ENCODE measurements at places on chromosomes 16 and 17.

DNA sequence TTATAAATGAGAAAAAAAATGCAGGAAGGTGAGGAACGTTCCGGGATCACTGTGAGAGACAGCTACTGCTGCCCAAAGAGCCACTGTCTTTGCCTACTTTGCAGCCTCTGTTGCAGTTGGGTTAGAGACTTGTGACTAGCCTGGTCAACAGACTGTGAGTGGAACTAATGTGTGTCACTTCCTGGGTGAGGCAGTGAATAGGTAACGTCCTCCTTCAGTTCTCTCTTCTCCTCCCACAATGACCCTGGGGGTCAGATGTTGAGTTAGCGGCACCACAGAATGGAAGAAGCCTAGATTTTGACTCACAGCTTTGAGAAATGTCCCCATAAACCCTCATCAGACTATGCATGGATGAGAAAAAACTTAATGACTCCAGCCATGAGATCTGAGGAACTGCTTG lies 5.2 kb downstream of the C16orf46 start:
- no peak for DNase-seq

DNA sequence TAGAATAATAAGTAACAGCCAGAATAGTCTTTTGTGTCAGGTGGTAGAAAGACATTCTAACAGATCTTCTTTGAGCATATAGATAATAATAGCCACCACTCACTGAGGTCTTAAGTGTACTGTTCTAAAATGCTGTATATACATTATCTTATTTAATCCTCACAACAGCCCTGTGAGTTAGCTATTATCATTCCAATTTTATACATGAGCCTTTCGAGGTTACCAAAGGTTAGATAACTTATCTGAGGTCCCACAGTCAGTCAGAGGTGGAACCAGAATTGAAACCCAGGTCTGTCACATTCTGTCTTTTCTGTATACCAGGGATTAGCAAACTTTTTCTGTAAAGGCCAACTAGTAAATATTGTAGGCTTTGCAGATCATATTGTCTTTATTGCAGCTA lies 23.2 kb downstream of the REXO5 start:
- no peak for DNase-seq

DNA sequence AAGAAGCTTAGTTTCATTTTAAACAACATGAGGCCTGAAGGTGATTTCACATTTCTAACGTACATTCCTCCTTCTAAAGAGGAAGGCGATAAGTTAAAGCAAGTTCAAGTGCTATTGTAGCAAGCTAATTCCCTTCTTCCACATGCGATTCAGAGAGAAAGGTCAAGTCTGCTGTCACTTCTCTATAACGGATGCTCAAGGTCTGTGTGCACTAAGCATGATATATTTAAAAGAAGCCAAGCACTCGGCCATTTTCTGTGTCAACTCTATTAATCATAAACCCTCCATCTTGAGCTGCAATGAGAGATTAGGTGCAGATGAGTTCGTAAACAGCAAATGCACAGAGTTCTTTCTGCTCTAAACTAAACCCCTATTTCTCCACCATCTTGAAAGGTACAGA lies 568.8 kb upstream of the ZFHX3 start:
- no peak for DNase-seq

GRCh38 chr17:68570526-68570925 lies 30.6 kb downstream of the FAM20A start:
- DNase-seq, result no peak

- DNase-seq, result no peak
Observed at GRCh38 chr16:75003931-75004330, 5.1 kb downstream of the ZNRF1 start.

GRCh38 chr17:40068917-40069750 lies 6.4 kb downstream of the THRA start:
- DNase-seq, result peak; percentile 86

DNA sequence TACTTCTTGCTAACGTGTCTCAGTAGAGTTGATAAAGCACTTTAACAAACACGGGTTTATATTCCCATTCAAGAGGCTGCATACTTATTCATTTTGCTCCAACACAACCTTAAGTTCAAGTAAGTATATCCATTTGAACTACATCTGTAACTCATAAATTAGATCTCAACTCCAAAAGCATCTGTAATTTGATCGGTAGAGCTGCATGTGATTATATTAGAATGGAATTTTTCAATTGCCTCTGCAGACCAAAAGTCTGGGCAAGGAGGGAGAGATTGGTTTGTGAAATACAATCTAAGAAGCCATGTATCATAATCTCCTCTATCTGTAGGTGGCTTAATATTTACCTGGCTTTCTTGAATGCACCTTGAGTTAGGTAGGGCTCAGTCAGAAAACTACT lies 371.0 kb downstream of the RBFOX1 start:
- DNase-seq, result no peak

DNA sequence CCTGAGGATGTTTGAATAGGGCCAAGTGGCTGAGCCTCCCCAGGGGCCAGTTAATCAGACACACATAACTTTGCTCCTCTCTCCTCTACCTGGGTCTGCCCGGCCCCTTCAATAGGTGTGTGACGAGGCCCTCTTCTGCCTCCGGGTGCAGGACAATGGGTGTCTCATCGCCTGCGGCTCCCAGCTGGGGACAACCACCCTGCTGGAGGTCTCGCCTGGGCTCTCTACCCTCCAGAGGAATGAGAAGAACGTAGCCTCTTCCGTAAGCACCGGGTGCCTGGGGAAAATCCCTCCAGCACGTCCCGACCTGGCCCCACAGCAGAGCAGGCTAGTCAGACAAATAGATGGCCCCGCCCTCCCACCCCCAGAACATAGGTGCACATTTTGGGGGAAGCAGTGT lies 16.1 kb upstream of the KIF19 start:
- DNase-seq, result no peak

GRCh38 chr16:3503523-3503922 lies 2.7 kb downstream of the CLUAP1 start:
- DNase-seq, result no peak

DNA sequence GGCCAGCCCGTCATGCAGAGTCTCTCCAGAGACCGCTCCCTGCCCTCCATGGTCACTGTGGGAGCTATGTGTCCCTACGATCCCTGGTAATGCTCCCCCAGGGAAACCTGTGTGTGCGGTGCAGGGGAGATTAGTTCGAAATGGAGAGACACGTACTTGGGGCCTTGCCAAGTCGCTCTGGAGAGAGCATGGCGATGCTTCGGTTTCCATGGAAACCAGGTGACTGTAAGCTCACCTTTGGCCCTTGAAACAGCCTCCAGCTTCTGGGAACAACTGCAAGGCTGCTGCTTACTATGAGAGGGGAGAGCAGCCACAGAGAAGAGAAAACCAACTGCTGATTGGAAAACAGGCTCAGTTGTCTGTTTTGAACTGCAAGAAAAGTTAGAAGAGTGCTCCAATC lies 879.7 kb upstream of the EEF2KMT start:
- DNase-seq, result no peak

- no peak for DNase-seq
Observed at GRCh38 chr17:8862213-8863056, 5.0 kb downstream of the PIK3R6 start.

- DNase-seq, result no peak
Observed at GRCh38 chr16:11224096-11224893, 31.7 kb downstream of the SOCS1 start.

GRCh38 chr17:18191236-18191667 lies 7.6 kb downstream of the ALKBH5 start:
- no peak for DNase-seq

DNA sequence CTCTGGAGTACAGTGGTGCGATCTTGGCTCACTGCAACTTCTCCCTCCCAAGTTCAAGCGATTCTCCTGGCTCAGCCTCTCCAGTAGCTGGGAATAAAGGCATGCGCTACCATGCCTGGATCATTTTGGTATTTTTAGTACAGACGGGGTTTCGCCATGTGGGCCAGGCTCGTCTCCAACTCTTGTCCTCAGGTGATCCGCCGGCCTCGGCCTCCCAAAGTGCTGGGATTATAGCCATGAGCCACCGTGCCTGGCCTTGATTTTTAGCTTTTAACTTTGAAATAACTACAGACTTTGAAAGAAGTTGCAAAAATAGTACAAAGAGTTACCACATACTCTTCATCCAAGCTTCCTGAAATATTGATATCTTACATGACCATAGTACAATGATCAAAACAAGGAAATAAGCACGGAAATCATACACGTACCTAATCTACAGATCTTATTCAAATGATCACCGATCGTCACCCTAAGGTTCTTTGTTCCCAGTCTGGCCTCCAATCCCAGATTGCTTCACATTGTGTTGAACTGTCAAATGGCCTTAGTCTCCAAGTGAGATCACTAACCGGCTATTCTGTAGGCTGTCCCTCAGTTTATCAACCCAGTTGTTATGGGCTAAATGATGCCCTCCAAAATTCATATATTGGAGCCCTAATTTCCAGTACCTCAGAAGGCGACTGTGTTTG lies 18.4 kb downstream of the NPIPA1 start:
- DNase-seq, result no peak

DNA sequence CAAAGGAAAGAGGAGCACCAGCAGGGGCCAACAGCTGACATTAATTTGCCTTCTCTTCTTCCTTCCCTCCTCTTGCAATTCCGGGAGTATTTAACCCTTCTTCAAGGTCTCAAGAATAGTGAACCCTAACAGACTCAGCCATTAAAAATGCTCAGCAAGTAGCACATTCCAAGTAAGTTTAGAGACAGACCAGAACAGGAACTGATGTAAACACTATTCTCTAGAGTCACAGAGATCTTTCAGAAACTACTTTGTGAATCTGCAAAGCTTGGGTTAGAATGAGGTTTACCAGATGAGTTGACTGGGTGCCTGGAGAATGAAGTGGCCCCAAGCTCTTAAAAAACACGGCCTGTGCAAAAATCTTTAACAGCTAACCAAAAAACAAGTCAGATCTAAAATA lies 50.9 kb downstream of the TEX2 start:
- DNase-seq, result no peak

- DNase-seq, result no peak
Observed at GRCh38 chr17:72346306-72346705, 225.5 kb downstream of the SOX9 start.

DNA sequence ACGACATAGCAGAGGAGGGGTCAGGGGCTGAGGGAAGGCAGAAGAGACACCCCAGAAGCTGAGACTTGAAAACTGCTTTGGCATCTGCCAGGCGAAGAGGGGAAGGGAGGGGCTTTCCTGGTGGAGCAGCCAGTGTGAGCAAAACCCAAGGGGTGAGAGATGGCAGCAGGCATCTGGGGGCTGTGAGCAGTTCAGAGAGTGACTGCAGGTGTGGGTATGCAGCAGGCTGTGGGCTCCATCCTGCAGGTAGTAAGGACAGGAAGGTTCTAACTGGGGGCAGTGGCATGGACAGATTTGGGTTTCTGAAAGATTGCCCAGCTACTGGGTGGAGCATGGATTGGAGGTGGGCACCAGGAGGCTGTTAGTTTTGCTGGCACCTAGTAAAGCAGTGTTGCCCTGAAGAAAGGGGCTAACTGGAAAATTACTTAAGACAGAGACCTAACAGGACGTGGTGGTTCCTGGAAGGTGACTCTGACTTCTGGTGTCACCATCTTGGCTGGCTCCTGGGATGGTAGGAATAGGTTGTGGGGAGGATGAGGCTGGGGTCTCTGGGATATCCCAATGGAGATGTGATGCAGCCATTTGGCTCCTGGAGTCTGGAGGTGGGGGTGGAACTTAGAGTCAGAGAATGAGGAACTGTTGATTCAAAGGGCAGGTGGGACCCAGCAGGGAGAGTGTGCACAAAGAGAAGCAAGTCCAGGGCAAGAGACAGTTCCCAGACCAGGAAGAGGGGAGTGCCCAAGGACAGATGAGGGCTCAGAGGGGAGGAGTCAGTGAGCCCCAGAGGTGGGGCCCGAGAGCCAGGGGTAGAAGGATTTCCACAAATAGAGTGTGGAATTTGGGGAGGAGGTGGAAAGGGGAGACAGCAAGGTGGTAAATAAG lies 11.2 kb downstream of the BCL7C start:
- no peak for DNase-seq

- DNase-seq, result peak; percentile 72
Observed at GRCh38 chr16:12120217-12120981, 143.9 kb downstream of the SNX29 start.

- DNase-seq, result no peak
Observed at GRCh38 chr17:17175917-17176316, 30.2 kb downstream of the PLD6 start.

DNA sequence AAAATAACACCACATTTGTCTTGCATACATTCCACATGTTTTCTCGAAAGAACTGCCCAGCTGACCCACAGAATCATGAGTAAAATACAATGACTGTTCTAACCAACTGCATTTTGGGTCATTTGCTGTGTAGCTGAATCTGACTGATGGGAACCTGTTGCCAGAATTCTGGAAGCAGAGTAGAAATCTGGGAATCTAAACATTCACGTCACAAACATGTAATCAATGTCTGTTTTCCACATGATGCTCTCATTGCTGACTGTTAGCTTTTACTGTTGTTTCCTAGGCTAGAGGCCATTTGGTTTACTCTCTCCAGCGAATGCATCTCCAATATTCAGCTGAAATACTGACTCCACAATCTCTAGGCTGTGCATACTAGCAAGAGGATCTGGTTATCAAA lies 710.1 kb downstream of the KCNJ2 start:
- no peak for DNase-seq

DNA sequence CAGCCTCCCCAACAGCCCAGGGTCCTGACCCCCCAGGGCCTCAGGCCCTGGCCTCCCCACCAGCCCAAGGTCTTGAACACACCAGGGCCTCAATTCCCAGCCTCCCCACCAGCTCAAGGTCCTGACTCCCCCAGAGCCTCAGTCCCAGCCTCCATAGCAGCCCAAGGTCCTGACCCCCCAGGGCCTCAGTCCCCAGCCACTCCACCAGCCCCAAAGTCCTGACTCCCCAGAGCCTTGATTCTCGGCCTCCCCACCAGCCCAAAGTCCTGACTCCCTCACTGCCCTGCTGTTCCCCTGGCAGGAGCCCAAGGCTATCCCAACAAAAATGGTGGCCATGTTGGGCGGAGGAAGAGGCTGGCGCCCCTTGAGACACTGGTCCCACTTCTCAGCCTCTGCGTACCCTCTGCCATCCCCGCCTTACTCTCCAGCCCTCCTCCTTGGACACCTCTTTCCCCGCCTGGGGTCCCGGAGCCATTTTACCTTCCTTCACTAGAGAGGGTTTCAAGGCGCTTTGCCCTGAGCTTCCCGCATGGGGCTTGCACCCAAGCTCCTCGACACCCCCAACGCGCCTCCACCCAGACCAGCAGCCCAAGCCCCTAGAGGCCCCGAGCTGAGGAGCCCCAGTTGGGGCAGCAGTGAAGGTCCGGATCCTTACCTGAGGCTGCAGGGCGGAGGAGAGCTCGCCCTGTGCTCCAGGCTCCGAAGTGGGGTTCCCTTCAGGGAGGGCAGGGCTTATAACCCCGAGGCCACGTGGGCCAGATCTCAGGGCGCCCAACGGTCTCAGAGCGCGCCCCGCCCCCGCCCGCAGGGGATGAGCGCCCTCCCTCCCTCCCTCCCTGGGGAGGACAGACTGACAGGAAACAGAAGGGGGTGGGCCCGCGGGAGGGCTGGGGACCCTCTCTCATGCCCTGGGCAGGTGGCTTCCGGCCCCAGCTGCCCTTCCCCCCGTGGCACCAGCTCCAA lies 3.5 kb upstream of the TSPOAP1 start:
- DNase-seq, result no peak

- no peak for DNase-seq
Observed at GRCh38 chr16:68079626-68080344, 5.4 kb upstream of the NFATC3 start.

- no peak for DNase-seq
Observed at GRCh38 chr16:76500006-76500405, 222.8 kb downstream of the CNTNAP4 start.

GRCh38 chr17:9342225-9342624 lies 233.4 kb downstream of the STX8 start:
- DNase-seq, result no peak
